Activated CD8-positive, alpha-beta memory T cell treated with anti-CD3 and anti-CD28 coated beads for 4 hours (primary cell): ENCODE measurements at places on chromosomes 1 and 21.

DNA sequence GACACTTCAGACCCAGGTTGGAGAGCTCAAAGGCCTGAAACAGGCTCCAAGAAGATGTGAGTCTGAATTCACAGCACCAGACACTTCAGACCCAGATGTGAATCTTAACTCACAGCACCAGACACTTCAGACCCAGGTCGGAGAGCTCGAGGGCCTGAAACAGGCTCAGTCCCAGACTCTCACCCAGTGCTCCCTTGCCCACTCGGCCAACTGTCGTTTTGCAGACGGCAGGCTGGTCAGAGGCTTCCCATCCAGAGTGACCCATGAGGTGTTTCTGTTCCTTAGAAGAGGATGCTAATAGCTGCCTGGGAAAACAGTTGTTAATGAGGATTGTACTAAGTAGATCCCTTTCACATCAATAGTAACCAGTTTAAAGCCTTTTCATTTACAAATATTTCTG, 88.4 kb downstream of the ADARB1 start:
- DNase-seq = no peak

DNA sequence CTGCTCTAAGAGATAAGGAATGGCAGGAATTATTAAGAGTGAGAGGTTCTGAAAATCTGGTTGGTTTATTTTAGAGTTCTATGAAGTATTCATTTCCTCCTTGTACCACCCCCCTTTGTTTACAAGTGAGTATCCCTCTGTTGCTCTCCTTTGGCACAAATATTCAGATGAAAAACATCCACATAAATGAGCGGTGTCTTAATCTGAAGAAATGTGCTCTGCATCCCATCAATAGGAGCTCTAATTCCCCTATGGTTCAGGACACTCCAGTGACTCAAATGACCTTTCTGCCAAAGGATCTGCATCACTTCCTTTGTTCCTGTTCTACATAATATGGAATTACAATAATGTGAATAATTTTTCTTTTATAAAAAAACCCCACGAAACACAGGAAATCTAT, 16.6 kb downstream of the DDAH1 start:
- DNase-seq = no peak

DNA sequence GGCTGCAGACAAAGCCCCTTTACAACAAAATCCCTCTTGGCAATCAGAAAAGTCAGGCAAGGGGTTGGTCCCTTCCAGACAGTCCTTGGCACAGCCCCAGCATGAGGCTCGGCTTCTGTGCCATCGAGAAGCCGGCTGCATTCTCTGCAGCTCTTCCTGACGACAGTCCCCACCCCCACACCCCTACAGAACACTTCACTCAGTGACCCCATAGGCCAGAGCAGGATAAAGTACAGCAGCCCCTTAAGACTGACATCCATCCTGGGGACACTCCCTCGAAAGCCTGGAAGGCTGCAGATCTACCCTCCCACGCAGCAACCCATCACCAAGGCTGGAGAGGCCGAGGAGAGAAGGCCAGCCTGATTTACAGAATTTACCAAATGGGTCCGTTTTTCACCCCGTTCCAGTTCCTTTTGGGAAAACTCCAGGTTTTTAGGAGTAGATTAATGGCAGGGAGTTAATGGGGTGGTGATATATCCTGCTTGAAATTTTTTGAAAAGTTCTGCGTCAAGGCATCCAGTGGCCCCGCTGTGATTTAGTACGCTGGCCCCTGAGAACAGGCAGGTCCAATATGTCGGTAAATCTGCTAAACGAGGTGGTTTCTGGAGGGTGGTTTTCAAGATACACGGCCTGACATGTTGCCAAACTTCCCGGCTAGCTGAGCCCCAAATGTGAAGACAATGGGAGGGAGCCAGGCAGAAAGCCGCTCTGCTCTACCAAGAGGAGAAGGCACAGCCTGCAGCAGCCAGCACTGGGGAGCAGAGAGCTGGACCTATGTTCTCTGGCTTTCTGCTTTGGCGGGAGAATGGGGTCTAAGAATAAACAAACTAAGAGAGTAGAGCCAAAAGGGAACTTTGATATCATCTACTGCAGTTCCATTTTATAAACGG, 81.7 kb downstream of the SSBP3 start:
- no peak for DNase-seq

GRCh38 chr21:33025106-33025488, 638 bp upstream of the OLIG2 start:
- no peak for DNase-seq

DNA sequence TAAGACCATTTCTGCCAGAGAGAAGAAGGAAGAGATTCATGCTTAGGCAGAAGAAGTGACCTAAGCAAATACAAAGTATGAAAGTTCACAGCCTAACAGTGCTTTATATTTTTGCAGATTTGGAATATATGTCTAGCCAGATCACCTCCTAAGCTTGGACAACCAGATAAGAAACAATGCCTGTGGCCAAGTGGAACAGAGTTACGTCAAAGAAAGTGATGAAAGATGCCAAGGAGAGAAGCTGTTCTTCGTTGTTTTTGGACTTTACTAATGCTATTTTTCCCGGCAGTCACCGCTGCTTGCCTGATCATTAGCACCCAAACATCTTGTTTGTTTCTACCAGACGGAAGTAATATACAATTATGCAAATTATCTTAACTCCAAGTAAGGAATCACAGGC, 489.2 kb upstream of the C1orf87 start:
- DNase-seq = no peak

- DNase-seq = no peak
Observed at GRCh38 chr1:32873484-32873883, 2.8 kb upstream of the FNDC5 start.

GRCh38 chr1:50497007-50497406, 73.8 kb upstream of the DMRTA2 start:
- DNase-seq = no peak

GRCh38 chr1:164557270-164557669, 1.7 kb upstream of the PBX1 start:
- no peak for DNase-seq

- DNase-seq = peak; percentile 52
Observed at GRCh38 chr1:160070243-160071163, 543 bp upstream of the KCNJ10 start.

DNA sequence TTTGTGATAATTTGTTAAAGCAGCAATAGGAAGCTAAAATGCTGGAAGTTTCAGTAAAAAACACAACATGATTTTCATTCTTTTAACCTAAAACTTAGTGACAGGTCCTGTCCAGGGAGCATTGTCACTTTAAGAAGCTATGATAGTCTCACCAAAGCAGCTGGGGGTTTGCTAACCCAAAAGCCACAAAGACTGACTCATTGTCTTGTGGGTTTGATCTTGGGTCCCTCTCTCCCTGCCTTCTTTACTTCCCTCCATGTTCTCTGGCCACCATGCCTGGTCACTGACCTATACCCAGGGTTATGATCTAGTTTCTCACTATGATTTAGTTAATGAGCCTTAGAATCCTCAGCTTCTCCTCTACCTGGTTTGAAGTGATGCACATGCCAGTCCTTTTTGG, 213.5 kb upstream of the PTGFR start:
- DNase-seq = no peak

DNA sequence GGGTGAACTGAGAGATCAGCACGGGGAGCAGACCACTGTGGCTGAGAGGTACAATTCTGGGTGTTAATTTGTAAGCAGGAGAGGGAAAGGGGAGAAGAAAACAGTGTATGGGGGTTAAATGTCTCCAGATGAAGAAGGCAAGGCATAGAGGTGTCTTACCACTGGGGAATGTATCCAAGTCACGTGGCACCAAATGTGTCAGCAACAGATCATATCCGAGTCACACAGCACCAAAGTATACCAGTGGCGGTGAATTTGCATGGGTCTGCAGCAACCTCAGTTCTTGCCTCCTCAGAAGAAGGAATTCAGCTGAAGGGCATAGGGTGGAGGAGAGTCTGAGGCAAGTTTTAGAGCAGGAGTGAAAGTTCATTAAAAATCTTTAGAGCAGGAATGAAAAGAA, 21.2 kb upstream of the SYCP1 start:
- DNase-seq = no peak

GRCh38 chr1:154344977-154345837, 19.9 kb downstream of the ATP8B2 start:
- no peak for DNase-seq

DNA sequence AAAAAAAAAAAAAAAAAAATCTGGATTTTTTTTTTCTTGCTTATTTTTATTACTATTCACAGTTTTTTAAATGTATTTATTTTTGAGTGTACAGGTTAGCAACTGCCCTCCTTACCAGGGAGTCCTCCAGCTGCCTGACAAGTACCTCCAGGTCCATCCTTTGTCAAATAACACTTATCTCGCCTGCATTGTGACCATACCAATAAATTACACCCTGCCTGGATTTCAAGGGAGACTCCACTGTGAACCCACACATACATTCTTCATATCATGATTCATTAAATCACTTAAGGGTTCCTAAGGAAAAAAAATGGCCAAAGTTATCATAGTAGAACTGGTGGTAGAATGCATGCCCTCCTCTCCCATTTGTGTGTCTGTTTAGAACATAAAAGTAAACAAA, 38.4 kb downstream of the EEIG2 start:
- no peak for DNase-seq

DNA sequence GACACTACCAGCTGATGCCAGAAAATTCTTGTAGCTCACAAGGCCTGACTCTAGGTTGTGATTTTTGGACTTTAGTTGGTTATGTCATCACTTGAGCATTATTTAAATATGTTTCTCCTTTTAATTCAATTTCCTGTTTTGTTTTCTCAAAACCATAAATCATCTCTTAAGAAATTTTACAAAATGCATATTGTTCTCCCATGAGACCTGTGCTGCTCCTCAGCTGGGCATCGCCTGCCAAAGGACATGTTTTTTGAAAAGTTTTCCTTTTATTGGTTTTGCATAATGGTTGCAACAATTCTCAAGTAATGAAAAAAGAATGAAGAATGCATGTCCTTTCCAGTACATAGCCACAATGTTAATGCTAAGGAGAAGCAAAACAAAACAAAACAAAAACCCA, 204.7 kb upstream of the LYPLAL1 start:
- no peak for DNase-seq

DNA sequence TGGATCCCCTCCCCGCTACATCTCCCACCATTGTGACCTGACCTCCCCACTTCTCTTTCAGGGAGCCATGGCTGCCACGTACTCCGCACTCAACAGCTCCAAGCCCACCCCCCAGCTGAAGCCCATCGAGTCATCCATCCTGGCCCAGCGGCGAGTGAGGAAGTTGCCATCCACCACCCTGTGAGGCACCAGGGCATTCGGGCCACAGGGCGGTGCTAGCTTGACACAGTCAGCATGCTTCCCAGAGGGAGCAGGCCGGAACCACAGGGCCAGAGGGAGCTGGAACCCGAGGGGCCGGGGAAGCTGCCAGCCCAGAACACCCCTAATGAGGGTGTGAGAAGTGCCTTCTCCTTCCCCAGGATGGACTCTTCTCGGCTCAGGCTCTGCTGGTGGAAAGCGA, 44.5 kb downstream of the RPS6KA1 start:
- DNase-seq = no peak

- no peak for DNase-seq
Observed at GRCh38 chr1:59707178-59707791, 107.5 kb upstream of the HOOK1 start.

- DNase-seq = no peak
Observed at GRCh38 chr21:25912402-25912746, 177.6 kb downstream of the GABPA start.

DNA sequence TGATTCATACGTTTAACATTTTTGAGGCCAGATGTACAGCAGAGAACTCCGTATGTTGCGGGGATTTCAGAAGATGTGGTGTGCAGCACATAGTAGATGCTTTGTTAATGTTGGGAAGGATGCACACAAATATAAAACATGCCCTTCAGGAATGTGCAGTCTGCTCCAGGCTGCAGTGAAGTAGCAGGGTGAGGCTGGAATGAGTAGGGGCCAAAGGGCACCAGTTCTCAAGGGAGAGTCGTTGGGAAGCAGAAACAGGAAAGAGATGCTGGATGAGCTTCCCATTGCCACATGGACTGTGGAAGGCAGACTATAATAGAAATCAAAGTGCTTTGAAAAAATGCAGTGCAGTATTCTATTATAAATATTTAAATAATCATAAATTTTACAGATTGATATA, 126.9 kb downstream of the NOS1AP start:
- no peak for DNase-seq

DNA sequence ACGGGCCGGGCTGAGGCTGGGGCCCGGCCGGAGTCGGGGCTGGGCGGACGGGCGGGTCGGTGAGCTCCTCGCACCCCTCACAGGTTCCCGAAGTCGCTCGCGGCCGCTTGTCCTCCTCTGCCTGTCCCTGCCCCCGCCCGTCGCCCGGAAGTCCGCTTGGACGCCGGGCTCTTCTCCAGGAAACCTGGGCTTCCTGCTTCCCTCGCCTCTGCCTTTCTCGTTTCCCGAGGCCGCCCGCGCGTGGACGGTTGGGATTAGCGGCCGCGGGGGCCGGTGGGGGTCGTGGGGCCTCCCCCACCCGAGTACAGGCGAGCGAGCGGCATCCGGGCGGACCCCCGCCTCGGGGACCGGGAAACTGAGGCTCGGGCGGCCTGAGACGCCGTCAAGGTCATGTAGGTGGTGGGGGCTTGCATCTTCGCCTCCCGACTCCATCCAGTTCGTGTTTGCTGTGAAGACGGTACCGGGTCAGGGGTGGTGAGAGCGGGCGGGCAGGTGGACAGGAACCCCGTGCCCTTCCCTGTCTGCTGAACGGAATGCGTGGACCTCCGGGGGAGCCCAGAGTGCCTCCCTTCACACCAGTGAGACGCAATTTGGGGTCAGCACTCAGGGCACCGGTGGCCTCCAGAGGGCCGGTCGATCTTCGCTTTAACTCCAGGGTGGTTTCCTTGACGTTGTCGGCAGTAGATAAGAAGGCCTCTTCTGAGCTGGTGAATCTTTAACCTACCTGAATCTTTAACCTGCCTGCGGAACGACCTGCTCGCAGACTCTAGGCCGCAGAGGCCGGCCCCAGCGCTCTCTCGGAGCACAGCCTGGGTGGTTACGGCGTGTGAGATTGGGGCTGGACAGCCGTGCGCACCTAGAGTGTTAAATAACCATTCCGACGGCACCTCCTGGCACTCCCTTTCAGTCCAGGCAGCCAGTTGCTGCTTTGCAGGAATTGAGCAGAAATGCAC, 686 bp downstream of the ARF1 start:
- DNase-seq = no peak

GRCh38 chr21:31538816-31539215, 120.7 kb upstream of the SOD1 start:
- no peak for DNase-seq

DNA sequence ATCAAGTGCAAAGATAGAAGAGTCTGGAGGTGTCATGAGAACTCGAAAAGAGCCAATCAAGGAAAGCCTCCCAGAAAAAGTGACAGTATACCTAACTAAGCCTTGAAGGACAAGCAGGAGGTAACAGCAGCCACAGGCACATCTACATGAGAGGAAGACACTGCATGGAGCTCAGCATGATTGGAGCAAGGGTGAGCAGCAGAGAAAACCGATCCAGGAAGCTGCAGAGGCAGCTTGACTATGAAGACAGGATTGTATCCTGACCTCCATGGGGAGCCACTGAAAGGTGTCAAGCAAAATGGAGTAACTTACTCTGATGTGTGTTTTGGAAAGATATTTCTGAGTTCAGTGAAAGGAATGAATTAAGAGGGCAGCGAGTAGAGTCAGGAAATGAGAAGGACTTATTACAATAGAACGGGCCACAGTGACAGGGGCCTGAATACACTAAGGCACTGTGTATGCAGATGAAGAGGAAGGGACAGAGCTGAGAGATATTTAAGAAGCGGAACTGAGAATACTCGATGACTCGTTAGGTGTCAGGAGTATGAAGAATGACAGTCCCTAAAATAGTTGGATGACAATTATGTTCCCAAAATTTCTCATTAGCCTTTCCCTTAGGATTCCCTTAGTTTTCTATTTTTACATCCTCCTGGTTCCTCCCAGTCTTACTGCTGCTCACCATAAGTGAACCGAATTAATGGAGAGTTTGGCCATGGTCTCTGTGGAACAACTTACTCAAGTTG, 139.3 kb upstream of the NFIA start:
- no peak for DNase-seq
